ENCODE measurements at places on chromosomes 16 and 17. TPM values are rescaled to one million over a fixed set of nuclear protein-coding genes. Genes with fewer than 3 reads are reported as not detected.

Gene TMED6
- not detected for total RNA-seq

Gene SLC47A1
- total RNA-seq: 7.5 TPM

Gene NPIPB12
- total RNA-seq: 18.8 TPM

Gene LRRC75A
- not detected for total RNA-seq

Gene GDPD3
- total RNA-seq: 1.00 TPM

Gene MRC2
- 361 TPM for total RNA-seq

Gene STAT3
- total RNA-seq: 187 TPM

Gene RNF43
- not detected for total RNA-seq

Gene SEPTIN12
- total RNA-seq: not detected

Gene TMEM92
- total RNA-seq: not detected

Gene NTHL1
- total RNA-seq: 13.9 TPM

Gene KRTAP4-1
- not detected for total RNA-seq

Gene SLC13A2
- total RNA-seq: not detected

Gene GPR179
- total RNA-seq: not detected

Gene CRYBA1
- total RNA-seq: not detected

Gene CCL4
- total RNA-seq: not detected

Gene NPIPB9
- not detected for total RNA-seq

Gene HLF
- total RNA-seq: 2.6 TPM

Gene DUSP3
- 23.5 TPM for total RNA-seq

Gene DHRS7C
- not detected for total RNA-seq

Gene ENKD1
- total RNA-seq: 10.4 TPM

Gene CAMKK1
- 3.5 TPM for total RNA-seq

Gene DHX58
- 11.9 TPM for total RNA-seq

Gene GFER
- total RNA-seq: 17.3 TPM

Gene ALOX15
- total RNA-seq: not detected

Gene OTOA
- total RNA-seq: not detected

Gene CCL2
- total RNA-seq: 167 TPM

Gene NHERF1
- total RNA-seq: 10.9 TPM

Gene MMP28
- 0.68 TPM for total RNA-seq

Gene KRTAP17-1
- not detected for total RNA-seq

Gene MMP25
- not detected for total RNA-seq

Gene FBXW10B
- total RNA-seq: not detected

Gene NPIPB6
- total RNA-seq: 0.06 TPM

Gene C16orf92
- not detected for total RNA-seq

Measured in cardiac ventricle fibroblast (primary cell).